ENCODE measurements at places on chromosomes 3 and 15.

- DNase-seq, result no peak
These were observed 6.9 kb downstream of the SLC6A11 start for GRCh38 chr3:10822708-10823515.

DNA sequence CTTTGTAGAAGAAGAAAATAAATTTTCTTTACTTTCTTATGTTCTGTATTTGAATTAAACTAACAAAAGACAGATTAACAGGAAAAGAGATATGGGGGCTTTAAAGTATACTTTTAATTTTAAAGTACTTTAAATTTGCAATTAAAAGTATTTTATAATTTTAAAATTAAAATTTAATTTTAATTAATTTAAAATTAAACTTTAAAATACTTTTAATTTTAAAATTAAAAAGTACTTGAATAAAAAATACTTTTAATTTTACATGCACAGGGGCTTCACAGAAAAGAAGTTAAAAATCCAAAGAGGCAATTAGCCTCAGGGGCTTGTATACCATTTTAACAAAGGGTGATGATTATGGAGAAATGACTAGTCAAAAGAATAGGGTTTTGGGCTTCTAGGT is 420.5 kb upstream of the TGFBR2 start:
- no peak for DNase-seq

DNA sequence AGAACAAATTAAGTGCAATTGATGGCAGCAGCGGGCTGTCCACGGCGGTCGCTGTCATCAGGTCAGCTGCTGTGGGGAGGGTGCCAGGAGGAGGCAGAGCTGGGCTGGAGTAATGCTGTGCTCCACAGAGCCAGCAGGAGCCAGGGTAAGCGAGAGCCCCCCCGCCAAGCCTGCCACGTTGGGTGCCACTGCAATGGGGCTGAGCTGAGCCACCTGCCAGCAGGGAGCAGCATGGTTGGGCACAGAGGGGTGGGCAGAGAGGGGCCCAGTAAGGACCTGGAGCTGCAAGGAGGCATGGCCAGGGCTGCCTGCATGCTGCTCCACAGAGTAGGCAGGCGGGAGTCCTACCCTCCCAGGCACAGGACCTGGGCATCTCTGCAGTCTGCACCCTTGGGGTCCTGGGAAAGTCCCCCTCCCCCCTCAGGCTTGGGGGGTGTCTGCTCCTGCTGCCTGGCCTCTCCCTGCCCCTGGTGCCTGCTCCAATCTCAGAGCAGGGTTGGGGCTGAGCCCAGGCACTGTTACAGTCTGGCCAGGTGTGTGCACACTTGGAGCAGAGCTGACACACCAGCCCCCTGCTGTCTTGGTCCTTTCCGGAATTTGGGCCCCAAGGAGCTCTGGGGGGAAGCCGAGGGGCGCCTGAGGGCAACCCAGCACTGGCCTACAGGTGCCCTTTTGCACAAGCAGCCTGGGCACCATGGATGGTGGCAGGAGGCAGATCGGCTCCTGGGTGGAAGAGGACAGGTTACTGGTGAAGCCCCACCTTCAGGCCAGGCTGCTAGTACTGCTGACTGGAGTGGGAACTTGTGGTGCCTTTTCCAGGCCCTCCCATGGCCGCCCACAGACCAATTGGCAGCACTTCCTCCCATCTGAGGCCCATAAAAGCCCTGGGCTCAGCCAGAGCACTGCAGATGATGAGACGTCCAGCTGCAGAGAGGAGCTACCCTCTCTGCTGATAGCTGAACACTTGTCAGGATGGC is 8.5 kb upstream of the PIAS1 start:
- DNase-seq, result no peak

DNA sequence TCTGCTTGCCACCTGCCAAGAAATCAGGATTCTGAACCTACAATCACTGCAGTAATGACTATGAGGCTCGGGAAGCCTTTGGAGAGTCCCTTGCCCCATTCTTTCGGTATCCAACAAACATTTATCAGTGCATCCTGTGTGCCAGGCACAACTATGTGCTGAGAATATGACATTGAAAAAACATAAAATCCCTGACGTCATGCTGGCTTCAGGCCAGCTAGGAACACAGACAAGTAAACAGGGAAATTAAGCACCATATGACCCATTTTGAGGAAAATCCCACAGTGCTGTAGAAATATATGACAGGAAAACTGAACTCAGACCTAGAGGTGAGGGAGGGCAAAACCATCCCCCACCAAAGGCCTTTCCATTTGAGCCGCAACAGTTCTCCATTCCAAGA is 34.1 kb upstream of the DET1 start:
- no peak for DNase-seq

- DNase-seq, result no peak
These were observed 38.3 kb upstream of the INO80 start for GRCh38 chr15:41154412-41154811.
